NCI-H187 (cell line): ENCODE measurements at places on chromosomes 2 and 18.

DNA sequence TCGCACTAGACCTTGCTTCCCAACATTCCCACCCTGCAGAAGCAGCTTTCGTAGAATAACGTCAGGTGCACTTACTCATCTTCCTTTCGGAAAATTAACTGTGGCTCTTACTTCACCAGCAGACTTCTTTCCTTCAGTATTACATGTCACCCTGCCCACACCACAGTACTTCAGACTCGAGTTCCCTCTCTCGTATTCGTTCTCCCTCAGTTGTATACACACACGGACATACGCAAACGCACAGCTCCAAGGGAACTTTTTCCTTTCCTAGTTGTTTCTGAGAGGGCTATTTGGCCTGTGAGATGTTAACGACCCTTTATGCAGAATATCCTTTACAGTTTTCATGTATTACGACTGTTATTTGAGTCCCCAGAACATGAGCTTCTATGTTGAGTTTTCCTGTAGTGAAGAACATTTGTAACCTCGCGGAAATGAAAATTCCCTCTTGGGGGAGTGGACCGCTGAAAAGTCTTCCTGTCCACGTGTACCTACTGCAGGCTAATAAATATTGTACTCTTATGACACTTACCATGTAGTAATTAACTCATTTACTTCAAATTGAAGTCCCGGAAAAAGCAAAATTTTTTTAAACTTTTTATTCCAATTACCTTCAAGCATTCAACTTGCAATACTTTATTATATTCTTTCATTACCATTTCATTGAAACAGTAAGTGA is 908 bp downstream of the ERLEC1 start:
- DNase-seq = no peak

DNA sequence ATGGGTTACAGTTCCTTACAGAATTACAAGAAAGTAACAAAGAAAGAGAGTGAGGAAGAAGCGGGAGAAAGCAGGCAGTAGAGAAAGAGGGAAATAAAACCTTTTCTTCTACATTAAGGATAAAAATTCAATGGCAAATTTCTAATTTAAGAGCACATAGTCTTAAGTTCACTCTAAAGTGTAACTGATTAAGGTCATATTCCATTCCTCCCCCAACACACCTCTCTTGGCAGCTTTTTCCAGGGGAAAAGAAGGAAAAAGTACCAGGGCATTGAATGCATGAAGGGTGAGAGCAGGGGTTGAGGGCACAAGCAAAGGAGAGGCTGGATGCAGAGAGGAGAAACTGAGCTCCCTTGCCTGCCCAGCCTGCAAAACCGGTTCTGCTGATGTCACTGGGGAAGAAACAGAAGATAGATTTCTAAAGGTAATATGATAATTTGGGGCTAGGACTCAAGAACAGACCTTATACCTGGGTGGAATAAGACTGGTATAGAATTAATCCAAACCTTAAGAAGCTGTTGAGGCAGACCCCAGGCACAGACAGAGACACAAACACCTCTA is 4.6 kb downstream of the ACMSD start:
- no peak for DNase-seq

- DNase-seq = no peak
Observed at GRCh38 chr2:111239107-111239506, 118.4 kb downstream of the BCL2L11 start.

GRCh38 chr2:112465382-112465781 is 16.6 kb upstream of the TTL start:
- no peak for DNase-seq

DNA sequence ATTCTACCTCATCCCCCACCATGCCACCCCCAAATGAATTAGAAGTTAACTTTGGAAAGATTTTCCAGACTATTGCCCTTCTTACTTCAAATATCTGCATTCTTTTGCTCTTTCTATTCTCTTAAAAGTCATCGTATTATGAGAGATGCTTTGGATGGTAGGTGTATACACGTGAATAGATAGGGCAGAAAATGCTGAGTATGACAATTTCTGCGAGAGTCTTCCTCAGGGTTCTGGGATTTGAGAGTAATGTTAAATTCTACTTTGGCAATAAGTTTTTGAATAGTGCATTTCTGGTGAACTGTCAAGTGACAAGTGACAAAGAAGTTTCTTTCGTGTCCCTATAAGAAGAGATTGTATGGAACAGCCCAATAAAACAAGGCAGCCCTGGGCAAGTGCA is 137.6 kb upstream of the DSEL start:
- DNase-seq = no peak

DNA sequence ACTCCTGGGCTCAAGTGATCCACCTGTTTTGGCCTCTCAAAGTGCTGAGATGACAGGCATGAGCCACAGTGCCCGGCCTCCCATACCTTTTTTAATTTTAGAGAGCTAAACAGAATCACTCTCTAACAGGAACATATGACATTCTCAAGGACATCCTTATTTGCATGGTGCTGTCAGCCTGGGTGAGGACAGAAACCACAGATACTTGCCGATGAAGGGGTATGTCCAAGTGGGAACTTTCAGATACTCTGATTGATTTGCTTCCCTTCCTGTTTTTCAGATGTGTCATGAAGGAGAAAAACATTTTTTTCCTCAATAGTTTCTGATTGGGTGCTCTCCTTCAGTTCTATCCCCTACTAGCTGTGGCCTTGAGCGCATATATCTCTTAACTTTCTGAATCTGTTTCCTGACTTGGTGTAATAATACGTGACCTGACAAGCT is 49.6 kb downstream of the MYO3B start:
- no peak for DNase-seq

- no peak for DNase-seq
Observed at GRCh38 chr2:184444217-184444616, 154.1 kb upstream of the ZNF804A start.

DNA sequence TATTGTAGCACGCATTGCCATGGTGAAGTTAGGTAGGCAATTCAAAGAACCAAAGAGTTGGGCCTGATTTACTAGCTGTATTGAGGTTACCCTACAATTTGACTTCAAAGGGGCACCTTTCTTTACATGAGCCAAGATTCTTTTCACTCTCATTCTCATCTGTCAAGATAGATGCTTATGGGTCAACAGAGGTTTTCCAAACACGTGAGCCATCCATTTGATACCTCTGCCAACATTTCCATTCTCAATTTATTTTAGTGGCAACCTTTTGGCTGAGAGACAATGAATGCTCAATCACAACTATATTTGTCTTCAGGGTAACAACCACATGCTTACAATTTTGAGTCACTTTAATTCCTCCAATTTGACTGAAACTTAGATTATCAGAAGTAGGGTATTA is 370.6 kb upstream of the CDH20 start:
- no peak for DNase-seq

DNA sequence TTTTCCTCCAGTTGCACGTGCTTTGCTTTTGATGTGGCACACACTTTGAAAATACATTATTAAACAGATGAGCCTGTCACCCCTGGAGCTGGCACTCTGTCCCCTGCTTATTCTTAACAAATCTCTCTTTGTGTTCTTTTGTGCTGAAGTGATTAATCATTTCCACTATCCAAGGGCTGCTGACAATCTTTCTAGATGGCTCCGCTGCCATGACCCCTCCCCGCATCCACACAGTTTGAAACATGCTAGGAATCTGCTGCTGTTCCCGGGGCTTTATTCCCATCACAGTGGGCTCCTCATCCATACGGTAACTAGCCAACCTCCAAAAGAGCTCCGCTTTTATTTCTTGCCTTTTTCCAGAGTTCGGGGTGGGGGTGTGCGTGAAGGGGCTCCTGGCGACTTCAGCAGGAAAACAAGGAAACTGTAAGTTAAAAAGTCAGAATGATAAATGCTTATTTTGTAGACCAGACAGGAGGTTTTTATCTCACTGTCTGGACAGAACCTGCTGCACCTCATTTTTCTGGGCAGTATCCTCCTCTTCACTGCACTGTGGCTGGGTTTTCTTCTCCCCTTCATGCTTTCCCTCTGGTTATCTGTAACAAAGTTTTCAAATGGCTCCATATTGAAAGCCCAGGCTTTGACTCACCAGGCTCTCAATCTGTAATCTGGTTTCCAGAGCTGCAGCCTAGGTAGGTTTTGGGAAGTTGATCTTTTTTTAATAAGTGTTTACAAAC is 319.7 kb downstream of the AFF3 start:
- no peak for DNase-seq

DNA sequence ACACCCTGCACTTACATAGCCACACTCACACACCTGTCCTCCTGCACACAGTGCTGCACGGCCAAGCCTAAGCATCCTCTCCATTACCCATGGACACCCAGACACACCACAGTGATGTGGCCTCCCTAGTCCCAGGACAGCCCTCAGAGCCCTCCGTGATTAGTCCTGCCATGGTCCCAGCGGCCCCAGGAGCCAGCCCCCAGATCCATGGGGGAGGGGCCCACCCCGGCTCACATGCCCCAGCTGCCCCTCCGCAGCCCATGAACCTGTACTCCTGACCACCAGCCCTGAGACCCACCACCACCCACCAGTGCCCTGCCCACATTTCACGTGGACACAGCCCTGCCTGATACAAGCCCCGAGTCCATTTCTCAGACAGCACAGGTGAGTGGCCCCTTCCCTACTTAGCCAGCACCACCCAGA is 8.1 kb upstream of the DUSP2 start:
- no peak for DNase-seq

- DNase-seq = no peak
Observed at GRCh38 chr2:181185421-181185820, 205.0 kb downstream of the UBE2E3 start.

DNA sequence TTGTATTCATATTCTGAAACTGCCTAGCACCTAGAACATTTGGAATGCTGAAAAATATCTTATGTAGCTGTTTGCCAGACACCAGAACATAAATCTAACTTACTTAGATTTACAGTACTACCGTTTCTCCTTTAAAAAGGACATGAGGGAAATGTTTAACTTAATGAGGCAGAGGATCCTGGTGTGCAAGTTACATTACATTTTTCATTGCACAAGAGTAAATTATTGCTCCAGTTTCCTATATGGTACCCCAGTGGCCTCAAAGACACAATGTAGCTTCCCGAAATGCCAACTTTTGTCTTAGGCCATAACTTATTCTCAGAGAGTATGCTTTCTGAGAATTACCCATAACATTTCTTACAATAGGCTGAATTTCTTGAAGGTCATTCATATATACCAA is 105.5 kb upstream of the DTNA start:
- DNase-seq = no peak

- no peak for DNase-seq
Observed at GRCh38 chr2:54471221-54471711, 15.1 kb downstream of the SPTBN1 start.

- DNase-seq = no peak
Observed at GRCh38 chr2:10266133-10266620, 36.5 kb upstream of the HPCAL1 start.

- no peak for DNase-seq
Observed at GRCh38 chr2:177726931-177727348, 334.4 kb downstream of the AGPS start.

DNA sequence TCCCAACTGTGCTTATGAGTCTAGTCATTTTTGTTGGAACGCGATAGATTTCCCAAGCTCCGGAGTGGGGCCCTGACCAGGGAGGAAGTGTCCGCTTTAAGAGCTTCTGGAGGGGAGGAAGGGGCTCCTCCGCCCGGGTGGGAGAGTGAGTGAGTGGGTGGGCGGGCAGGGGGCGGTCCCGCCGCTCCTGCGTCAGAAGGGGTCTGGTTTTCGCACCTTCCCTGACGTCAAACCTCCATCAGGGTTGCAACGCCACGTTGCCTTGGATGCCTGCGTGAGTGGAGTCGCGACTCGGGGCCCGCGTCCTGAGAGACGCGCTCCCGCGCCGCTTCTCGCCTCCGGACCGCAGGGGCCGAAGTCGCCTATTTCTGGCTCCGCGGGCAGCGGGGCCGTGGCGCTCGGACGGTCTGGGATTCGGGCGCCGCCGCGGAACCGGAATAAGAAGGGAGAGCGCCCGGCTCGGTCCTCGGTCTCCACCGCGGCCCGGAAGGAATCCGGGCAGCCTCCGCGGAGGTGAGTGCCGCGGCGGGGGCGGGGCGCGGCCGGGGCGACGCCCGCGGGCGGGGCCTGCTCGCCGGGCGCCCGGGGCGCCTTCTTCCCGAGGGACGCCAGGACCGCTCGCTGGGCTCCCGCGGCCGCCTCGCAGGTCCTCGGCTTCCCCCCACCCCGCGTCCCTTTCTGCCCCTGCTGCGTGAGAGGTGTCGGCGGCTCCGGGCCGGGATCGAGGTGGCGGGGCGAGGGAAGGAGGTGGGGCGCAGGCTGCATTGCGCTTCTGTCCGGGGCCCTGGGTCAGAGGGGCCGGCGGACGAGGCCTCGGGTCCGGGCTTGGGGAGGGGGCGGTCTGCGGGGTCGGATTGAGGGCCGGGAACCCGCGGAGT is at the start of gene ZDBF2:
TSS of gene ZDBF2 (plus strand) at position 230 of the 878 bp plus-strand sequence. CDS start 7,187 bp downstream, outside the sequence.
- no peak for DNase-seq

GRCh38 chr2:3105814-3106569 is 271.6 kb downstream of the EIPR1 start:
- DNase-seq = no peak

GRCh38 chr2:42359965-42360483 is 993 bp downstream of the COX7A2L start:
- no peak for DNase-seq

DNA sequence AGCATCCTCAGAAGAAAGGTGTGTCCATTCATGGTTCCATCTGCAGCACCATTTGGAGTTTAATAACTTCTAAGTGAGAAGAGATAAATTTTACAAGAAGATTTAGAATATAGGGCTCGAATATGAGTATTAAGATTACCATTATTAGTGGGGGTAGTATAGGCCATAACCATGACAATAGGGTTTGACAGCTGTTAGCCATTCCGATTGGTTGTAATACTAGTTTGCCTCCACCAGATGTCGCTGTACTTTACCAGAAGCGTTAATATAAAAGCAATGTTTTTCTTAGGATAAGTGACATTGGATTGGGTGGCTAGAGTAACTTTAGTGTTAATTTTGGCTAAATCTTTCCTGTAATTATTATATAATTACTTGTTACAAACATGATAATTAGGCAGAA is 107.5 kb upstream of the SRD5A2 start:
- DNase-seq = no peak

DNA sequence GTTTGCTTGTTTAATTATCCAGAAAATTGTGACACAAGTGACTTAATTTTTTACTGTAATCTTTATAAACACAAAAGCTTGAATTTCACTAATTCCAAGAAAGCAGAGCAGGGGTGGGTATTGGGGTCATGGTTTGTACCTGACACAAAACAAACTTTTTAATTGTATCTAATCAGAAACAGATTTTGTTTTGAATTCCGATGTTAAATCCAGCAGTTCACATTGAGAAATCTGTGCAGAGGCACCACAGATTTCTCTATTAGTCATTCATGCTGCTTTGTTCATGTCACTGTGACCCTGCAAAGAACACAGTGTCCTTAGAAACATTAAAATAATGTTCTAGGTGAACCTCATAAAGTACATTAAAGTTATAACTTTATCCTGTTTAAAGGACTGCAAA is 443.4 kb downstream of the NYAP2 start:
- no peak for DNase-seq
